ENCODE measurements at places on chromosomes 1 and 21. TPM values are rescaled to one million over a fixed set of nuclear protein-coding genes. Genes with fewer than 3 reads are reported as not detected.

Gene NUP210L
- total RNA-seq, result not detected

Gene LCE1E
- total RNA-seq, result not detected

Gene KCNA3
- not detected for total RNA-seq

Gene ZMYM4
- 11.1 TPM for total RNA-seq

Gene PTGS2
- total RNA-seq, result 7.2 TPM

Gene TMEM240
- 0.32 TPM for total RNA-seq

Gene ATP1A2
- 0.10 TPM for total RNA-seq

Gene PLEKHM2
- total RNA-seq, result 26.3 TPM

Gene CD84
- total RNA-seq, result not detected

Gene CELA2A
- total RNA-seq, result not detected

Gene SDCCAG8
- total RNA-seq, result 47.7 TPM

Gene SZRD1
- total RNA-seq, result 90.5 TPM

Gene USP33
- 19.8 TPM for total RNA-seq
